ENCODE measurements at places on chromosomes 16 and 17.

GRCh38 chr16:65688301-65688700 lies 566.4 kb upstream of the CDH11 start:
- H3K27ac ChIP-seq = no peak overlapping the region
- H3K36me3 ChIP-seq = no peaks in the 10 kb centered on the region
- no peaks in the 10 kb centered on the region for H3K4me1 ChIP-seq
- H3K4me3 ChIP-seq = no peak overlapping the region
- no peak for DNase-seq

- H3K4me1 ChIP-seq = no peaks in the 10 kb centered on the region
- no peak overlapping the region for H3K27ac ChIP-seq
- H3K27me3 ChIP-seq = no peaks in the 10 kb centered on the region
Observed at GRCh38 chr17:61967729-61968128, 39.9 kb upstream of the INTS2 start.

- no peak for DNase-seq
- no peaks in the 10 kb centered on the region for H3K27me3 ChIP-seq
- peaks cover 18% of the 10 kb centered on the region for H3K4me1 ChIP-seq
- peaks cover 4% of the 10 kb centered on the region for H3K36me3 ChIP-seq
- no peak overlapping the region for H3K4me3 ChIP-seq
- H3K27ac ChIP-seq = no peak overlapping the region
Observed at GRCh38 chr16:67026570-67026969, 2.4 kb upstream of the CBFB start.

DNA sequence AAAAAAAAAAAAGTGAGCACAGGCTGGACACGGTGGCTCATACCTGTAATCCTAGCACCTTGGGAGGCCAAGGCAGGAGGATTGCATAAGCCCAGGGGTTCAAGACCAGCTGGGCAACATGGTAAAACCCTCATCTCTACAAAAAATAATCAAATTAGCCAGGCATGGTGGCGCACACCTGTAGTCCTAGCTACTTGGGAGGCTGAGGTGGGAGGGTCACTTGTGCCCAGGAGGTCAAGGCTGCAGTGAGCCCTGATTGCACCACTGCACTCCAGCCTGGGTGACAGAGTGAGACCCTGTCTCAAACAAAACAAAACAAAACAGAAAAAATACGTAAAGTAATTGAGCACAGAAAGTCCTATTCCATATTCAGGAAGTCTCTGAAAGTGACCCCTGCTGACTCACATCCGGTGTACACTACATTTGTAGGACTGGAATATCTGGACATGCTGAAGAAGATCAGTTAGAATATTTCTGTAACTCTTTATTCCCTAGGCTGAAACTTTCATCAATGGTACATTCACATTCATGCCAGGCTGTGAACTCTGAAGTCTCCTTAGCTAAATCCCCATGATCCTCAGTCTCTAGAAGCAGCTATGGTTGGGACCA lies 66.0 kb upstream of the HAS3 start:
- H3K36me3 ChIP-seq = no peaks in the 10 kb centered on the region
- no peak overlapping the region for H3K4me3 ChIP-seq
- no peak overlapping the region for H3K27ac ChIP-seq
- no peak for DNase-seq
- no peaks in the 10 kb centered on the region for H3K4me1 ChIP-seq
- H3K27me3 ChIP-seq = no peaks in the 10 kb centered on the region

- DNase-seq = no peak
- no peaks in the 10 kb centered on the region for H3K4me1 ChIP-seq
- H3K27ac ChIP-seq = no peak overlapping the region
- no peaks in the 10 kb centered on the region for H3K27me3 ChIP-seq
Observed at GRCh38 chr17:51456942-51457341, 196.6 kb downstream of the UTP18 start.

- H3K27me3 ChIP-seq = no peaks in the 10 kb centered on the region
- peaks cover 23% of the 10 kb centered on the region for H3K4me1 ChIP-seq
- H3K27ac ChIP-seq = peak overlapping the region; percentile 91
- DNase-seq = no peak
- peak overlapping the region; percentile 72 for H3K4me3 ChIP-seq
- H3K36me3 ChIP-seq = no peaks in the 10 kb centered on the region
Observed at GRCh38 chr17:29929006-29929532, 959 bp downstream of the SSH2 start.

GRCh38 chr17:39071573-39071972 lies 79.9 kb downstream of the PLXDC1 start:
- no peaks in the 10 kb centered on the region for H3K27me3 ChIP-seq
- H3K36me3 ChIP-seq = no peaks in the 10 kb centered on the region
- H3K4me1 ChIP-seq = peaks cover 5% of the 10 kb centered on the region
- H3K27ac ChIP-seq = no peak overlapping the region

Measured in vagina (tissue), 2 donors.